ENCODE measurements at places on chromosomes 11 and 22.
A peak's percentile ranks its signal among the peaks of the same experiment; 100 is the strongest.

DNA sequence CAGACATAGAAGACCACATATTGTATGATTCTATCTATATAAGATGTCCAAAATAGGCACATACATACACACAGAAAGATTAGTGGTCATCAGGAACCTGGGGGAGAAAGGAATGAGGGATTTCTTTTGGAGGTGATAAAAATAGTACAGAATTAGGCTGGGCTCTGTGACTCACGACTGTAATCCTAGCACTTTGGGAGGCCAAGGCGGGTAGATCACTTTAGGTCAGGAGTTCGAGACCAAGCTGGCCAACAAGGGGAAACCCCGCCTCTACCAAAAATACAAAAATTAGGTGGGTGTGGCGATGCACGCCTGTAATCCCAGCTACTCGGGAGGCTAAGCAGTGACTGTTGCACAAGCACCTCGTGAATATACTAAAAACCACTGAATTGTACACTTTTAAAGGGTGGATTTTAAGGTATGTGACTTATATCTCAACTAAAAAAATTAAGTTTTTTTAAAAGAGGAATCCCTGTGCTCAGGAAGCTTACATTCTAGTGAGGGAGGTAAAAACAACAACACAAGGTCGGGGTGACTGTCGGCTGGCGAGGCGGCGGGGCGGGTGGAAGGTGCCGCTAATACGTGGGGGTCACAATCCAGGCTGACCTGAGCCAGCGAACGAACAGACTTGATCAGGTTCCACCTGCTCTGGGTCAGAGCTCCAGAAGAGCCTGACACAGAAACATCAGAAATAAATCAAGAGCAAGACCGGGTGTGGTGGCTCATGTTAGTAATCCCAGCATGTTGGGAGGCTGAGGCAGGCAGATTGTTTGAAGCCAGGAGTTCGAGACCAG lies 25.3 kb upstream of the TESMIN start:
- no peak for DNase-seq

DNA sequence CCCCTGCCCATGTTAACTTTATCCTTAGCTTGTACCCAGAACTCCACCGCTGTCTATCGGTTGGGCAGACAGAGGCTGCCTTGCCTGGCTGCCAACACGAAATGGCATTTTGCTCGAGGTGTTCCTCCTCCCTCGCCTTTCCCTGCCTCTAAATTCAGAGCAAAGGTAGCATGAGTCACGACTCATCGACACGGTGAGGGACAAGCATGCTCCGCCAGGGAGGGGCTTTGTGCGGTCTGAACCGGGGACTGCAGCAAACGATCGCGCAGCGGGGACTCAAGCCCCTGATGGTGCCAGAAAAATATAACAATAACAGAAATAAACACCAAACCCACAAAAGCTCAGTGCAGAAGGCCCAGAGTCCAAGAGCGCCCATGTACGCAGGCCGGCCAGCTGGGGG lies 52.3 kb downstream of the RTL6 start:
- DNase-seq = no peak

DNA sequence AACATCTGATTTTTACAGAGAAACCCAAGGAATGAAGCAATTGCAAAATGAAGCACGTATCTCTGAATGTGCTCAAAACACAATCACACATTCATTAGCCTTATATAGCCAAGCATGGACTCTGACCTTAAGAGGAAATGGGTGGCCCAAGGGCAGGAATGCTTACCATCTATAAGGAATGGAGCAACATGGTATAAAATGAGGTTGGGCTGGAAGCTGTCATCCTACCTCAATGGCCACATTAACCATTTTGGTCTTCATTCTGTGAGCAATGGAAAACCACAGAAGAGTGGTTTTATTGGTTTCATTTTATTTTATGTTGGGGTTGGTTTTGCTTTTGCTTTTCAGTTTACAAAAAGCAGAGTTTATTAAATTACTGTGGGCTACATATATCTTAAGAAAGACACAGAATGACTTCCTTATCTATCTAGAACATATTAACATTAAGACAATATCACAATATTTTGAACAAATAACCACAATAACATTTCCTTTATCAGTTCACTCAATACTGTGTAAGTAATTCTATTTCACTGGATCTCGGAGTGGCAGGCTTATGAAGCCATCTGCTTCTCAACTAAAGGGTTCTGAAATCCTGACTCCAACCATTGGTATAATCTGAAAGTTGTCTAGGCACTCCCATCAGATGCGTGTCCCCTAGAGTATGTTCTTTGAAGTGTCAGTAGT lies 10.8 kb upstream of the MS4A13 start:
- DNase-seq = no peak

DNA sequence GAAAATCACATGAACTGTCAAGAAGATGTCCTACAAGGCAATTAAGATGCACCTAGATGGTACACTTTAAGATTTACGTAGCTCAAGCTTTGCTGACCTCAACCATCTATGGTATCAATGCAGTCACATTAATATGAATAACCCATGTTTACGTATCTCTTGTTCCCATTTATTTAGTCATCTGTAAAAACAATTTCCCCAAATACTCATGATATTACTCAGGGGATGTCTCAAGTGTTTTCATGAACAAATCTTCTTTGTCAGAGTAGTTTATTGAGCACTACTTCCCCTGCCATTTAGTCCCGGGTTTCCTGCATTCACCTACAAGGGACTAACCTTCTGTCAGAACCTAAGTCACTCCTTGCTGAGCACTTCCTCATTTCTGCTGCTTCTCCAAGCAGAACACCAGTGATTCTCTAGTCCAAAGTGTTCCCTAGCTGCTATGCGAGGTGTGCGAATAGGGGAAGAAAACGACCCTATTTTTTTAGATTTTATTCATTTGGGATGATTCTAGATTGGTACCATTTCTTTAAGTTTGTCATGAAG lies 554.3 kb upstream of the LRRC4C start:
- DNase-seq = no peak

DNA sequence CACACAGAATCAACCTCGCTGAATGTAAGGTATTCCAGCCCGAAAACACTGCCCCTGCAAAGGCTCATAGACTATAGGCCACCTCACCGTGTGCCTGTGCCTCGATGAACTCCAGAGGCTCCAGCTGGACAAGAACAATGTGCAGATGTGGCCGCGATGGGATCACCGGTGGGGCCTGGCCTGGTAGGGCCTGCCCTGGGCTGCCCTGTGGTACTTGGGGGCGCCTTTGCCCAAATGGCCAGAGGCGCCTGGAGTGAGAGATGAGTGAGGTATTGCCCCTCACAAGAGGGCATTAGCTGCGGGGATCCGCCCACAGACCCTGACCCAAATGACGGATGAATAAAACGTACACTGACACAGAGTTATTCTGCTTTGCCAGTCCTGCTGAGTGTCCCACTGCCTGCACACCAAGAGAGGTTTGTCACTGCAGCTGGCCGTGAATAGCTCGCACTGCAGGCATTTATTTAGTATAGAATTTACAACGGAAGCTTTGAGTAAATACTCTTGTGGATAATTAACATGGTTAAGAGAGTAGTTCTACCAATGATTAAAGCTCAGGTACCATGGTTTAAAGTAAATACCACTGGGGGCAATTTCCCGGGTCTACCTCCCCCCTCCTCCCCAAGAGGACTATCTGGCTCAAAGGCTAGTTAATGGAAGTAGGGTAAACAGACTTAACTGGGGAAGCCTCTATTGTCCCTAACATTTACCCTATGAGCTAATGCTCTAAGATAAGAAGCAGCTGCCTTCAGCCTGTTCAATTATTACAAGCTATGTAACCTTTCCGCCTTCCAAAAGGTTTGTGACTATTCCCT lies 101.1 kb upstream of the IGLL5 start:
- no peak for DNase-seq

DNA sequence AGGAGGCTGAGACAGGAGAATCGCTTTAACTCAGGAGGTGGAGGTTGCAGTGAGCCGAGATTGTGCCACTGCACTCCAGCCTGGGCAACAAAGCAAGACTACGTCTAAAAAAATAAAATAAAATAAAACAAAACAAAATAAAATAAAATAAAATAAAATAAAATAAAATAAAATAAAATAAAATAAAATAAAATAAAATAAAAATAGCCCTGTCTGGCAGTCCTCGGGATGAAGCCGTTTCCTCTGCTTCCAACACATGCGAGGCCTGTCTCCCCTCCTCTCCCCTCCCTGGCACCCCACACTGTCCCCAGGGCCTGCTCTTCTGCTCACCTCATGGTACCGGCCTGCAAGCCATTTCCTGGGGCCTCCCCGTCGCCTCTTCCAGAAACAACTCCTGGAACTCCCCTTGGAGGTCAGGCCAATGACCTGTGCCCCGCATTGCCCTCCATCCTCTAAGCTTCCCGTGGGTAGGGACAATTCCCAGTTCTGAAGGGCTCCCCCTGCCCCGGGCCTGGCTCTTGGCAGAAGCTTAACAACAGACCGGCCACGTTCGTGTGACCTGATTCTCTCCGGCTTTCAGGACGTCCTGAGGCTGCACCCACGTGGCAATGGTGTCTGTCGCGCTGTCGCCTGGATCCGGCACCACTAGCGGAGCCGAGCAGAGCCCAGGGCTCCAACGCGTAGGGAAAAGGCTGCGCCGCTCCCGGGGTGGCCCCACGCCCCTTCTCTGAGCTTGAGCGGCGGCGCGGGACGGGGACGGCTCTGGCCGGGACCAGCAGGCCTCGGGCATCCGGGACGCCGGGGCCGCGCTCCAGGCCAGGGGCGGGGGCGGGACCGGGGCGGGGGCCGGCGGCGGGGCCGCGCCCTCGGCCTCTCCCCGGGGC lies 456 bp upstream of the PARVB start:
- DNase-seq = peak; percentile 46

DNA sequence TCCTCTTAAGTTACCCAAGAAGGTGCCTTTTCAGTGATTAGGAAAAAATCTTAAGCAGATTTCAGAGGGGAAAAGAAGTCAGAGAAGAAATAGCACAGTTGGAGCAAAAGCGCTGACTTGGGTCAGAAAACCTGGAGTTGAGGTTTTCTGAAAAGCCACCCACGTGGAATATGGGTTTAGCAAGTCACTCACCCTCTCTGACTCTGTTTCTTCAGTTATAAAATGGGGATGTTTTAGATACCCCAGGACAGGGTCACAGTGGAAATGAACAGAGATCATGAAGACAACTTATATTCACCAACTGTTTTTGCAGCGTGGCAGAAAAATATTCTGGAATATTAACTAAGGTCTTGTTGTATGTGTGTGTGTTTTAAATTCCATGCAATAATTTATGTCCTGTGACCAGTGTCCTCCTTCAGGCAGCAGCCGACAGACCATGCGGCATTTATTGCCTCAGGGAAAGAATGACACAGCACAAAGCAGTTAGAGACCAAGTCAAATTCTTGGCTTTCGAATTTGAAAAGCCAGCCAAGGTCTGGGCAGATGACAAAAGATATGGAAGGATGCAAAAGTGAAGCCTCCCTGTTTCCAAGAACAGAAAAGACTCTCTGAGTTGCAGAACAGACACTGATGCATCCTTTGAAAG lies 119.9 kb downstream of the MIAT start:
- DNase-seq = peak; percentile 80

DNA sequence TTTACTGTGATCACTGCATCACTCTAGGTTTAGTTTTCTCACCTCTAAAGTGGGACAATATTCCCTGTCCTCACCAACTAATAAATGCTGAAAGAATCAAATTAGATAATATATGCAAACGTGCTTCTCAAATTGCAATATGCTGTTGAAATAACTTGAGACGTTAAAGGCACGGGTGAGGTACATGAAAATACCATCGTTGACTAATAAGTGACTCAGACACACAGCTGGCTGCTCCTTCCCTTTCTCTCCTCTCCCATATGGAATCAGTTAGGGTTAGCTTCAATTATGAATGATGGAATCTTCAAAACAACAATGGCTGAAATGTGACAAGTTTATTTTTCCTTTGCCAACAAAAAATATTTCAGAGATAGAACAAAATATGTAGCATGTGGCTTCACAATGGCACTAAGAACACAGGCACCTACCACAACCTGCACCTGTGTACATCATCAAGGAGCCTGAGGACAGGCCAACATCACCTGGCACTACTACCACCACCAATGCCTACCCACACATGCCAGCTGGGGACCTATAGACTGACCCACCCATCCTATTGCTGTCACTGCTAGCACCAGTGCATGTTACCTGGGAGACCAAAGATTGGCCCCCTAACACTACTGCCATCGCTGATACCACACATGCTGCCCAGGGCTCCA lies 13.7 kb downstream of the GDPD4 start:
- peak; percentile 92 for DNase-seq

GRCh38 chr11:5550440-5551095 lies 2.2 kb upstream of the OR52H1 start:
- DNase-seq = peak; percentile 65

DNA sequence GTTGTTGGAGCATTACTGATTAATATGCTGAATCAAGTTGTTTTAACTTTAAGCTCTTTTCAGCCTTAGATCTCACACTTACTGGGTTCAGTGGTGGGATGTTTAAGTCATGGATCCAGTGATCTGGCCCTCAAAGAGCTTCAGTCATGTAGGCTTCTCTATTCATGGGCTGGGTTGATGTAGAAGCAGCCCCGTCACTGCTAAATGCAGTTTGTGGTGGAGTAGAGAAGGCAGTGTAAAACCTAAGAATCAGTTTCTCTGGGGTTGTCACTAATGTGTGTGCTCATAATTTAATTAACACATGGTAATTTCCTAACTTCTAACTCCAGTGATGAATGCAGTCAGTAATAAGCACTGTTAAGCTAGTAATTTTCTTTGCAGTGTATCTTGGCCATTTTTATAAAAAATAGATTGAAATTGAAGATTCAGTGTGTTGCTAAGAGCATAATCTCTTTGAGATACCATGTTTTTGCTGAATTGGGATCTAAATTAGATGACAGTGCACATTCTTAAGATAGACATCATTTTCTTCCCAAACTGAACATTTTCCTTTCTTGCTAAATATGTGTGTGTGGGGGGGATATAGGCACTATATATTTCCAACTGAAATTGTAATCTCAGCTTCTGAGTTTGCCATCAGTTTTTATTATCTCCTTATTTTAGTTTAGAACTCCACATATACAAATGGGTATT lies 9.0 kb downstream of the SPCS2 start:
- no peak for DNase-seq

- DNase-seq = no peak
Measured at GRCh38 chr11:56497010-56497409, 5.8 kb upstream of the OR5M8 start.
